ENCODE measurements at places on chromosomes 1 and 21. TPM values are rescaled to one million over a fixed set of nuclear protein-coding genes. Genes with fewer than 3 reads are reported as not detected.

The CD164L2 gene
- not detected for polyA plus RNA-seq

The CLK2 gene
- polyA plus RNA-seq = 37.5 TPM

The CLIC4 gene
- 52.0 TPM for polyA plus RNA-seq

The PCNT gene
- polyA plus RNA-seq = 15.5 TPM

The HHIPL2 gene
- 16.6 TPM for polyA plus RNA-seq

The SLAMF8 gene
- polyA plus RNA-seq = not detected

The ETV3L gene
- polyA plus RNA-seq = not detected

The UBXN10 gene
- not detected for polyA plus RNA-seq

The AQP10 gene
- not detected for polyA plus RNA-seq

The TRIM46 gene
- 2.8 TPM for polyA plus RNA-seq

DNA sequence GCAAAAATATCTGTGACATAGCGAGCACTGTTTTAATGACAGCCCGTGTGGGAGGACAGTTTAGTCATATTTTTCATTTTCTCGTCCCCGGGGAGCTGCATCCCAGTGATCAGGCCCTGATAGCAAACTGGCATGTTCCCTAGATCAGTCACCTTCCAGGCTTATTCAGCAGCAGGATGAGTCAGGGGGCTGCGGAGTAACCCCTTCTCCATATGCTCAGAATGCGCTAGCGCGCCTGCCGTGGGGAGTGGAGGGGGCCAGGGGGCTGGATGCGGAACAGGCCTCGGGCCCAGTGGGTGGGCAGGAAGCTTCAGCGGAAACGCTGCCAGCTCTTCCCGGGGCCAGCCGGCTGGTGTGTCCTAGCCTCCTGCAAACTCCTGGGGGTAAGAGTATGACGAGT lies 94.0 kb downstream of the KCND3 start:
- no peak for DNase-seq

DNA sequence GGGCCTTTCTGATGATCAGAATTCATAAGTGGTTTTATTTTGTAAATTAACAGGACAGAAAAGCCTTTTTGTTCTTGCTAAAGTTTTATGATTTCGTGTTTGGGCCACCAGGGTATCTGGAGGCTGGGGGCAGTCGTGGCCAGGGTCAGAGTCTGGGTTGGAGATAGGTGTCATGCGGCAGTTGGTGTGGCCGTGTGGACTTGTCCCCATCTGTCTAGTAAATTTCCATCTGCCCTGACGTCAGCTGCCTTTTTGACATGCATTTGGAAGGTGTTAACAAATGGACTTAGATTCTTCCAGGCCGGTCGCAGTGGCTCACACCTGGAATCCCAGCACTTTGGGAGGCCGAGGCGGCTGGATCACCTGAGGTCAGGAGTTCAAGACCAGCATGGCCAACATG lies 56.8 kb downstream of the SKI start:
- DNase-seq = no peak

DNA sequence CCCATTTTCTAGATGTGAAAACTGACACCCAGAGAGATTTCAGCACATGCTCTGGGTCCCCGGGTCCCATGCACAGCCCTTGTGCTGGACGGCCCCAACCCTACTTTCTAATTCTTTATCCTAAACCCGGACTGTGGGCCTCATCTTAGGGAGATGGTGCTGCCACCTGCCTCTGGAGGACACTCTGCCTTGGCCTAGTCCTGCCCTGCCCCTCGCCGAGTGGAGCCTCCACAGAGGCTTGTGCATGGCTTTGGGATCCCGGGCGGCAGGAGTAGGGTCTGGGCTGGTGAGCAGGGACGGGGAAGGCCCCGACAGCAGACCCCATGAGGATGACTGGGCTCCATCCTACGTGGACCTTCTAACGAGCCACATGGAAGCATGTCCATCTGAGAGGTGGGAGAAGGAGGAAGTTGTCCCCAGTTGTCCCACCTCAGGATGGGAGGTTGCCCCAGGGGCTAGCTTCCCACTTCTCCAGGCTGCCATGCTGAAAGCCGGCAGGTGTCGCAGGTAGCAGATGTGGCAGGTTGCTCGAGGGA lies 12.4 kb downstream of the MX2 start:
- no peak for DNase-seq

- DNase-seq = no peak
These were observed 6.6 kb downstream of the UBIAD1 start for GRCh38 chr1:11279630-11280029.

GRCh38 chr1:186905561-186905960 lies 76.8 kb downstream of the PLA2G4A start:
- no peak for DNase-seq

DNA sequence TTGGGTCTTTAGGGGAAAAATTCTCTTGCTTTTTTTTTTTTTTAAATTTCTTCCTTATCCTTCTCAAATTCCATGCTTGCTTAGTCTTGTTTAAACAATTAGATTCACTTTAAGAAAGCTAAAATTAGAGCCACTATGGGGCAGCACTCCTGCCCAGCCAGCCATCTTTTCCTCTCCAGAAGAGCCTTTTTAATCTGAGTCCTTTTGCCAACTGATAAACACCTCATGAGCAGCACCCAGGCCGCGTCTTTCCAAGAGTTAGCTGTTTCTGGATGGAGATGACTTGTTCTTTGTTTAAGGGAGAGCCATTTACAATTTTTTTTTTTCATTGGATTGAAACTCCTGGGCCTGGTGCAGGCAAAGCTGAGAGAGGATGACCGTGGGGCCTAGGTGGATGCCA lies 53.3 kb upstream of the TSPAN2 start:
- DNase-seq = no peak

GRCh38 chr1:195664628-195665027 lies 943.6 kb downstream of the KCNT2 start:
- peak; percentile 7 for DNase-seq

DNA sequence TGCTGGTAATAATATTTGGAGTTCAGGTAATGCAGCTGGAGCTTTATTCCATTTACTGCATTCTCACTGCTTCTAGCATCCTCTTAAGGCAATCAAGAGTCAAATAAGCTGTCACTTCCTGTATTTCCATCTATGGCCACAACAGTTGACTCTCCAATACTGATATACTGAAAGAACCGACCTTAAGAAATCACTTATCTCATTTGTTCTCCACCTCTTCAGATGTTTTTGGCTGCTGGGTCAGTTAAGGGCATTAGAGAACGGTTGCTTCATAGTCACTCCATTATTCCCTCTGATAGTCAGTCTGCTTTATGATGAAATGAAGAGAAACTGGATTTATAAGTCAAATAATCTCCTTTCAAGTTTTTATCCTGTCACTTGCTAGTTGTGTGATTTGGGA lies 14.2 kb upstream of the RGS4 start:
- DNase-seq = no peak

GRCh38 chr1:154726896-154727753 lies 119.1 kb upstream of the ADAR start:
- no peak for DNase-seq

- no peak for DNase-seq
These were observed 199.5 kb downstream of the GPATCH2 start for GRCh38 chr1:217431395-217431794.

GRCh38 chr1:75727571-75727970 lies 3.1 kb downstream of the ACADM start:
- DNase-seq = no peak

DNA sequence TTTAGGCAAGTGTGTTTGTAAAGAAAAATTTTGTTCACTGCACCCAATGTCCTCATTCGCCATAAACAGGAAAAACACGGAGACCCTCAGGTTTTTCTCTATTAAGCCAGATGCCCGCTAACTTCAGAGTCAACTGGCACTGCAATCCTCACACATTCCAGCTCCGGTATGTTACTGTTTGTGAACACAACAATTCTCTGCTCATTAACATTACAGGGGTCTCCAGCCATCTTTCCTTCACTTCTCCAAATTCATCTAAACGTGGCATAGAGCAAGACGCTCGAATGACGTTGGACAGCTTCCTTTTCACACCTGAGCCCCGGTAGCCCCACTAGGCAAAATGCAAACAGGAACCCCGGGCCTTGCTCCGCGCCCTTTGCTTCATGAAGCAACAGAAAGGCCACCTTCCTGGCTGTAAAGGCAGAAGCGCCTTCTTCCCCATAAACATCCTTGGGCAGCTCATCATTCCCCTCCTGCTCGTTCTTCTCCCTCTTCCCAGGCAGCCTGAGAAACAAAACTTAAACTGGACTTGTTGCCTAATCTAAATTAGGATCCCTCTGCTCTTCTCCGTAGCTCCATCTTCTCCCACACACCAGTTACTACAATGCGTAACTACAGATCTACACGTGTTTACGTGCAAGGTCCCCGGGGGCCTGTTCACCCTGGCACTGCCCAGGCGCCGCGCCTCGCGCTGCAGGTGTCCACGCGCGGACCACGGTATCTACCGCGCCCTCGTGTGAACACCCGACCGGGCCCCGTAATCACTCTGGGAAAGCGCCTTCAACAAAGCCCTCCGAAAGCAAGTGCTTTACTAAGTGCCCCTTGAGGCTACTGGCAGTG lies 1.2 kb downstream of the LBR start:
- peak; percentile 30 for DNase-seq

DNA sequence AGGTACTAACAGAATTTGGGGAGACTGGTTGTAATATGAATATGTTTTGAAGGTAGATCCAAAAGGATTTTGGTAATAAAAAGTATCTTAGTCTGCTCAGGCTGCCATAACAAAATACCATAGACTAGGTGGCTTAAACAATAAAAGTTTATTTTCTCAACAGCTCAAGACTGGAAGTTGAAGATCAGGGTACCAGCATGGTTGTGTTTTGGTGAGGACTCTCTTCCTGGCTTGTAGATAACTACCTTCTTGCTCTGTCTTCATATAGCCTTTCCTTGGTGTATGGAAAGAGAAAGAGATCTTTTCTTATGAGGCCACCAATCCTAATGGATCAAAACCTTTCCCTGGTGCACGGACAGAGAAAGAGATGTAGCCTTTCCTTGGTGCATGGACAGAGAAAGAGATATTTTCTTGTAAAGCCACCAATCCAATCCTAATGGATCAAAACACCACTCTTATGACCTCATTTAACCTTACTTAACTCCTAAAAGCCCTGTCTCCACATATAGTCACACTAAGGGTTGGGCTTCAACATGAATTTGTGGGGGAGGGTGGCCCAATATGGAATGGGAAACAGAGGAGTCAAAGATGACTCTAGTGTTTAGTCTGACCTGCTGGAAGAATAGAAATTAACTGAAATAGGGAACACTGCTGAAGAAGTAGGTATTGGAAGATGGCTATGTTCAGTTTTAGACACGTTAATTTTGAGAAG lies 5.4 kb upstream of the TSNAX start:
- no peak for DNase-seq

- DNase-seq = no peak
These were observed 25.8 kb upstream of the GBP5 start for GRCh38 chr1:89298461-89298860.

DNA sequence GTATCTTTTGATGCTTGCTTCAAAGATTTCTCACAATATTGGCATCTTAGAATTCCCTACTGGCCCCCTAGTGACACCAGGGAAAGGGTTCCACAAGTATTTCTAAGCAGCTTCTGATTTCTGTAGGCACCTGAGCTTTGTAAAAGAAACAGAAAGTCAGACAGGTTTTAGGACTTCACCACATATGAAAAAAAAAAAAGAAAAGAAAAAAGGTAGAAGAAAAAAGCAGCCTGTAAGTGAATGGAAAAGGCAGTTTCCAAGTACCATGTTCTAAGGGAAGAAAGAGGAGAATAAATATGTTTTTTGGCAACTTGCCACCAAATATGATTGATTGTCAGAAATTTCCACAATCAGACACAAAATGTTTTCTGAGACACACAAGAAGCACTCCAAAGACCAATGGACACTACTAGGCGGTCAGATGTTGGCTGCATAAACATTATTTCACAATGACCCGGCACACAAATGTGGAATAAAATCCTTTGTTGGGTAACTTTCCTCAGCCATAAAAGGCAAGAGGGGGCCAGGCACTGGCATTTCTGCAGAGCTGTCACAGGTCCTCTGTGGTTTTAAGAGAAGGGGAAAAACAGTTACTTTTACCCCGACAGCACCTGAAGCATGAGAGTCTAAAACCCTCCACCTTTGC lies 12.7 kb upstream of the CPLANE2 start:
- no peak for DNase-seq

GRCh38 chr1:228180959-228181644 lies 15.5 kb downstream of the IBA57 start:
- no peak for DNase-seq

GRCh38 chr1:228664399-228664914 lies 70.8 kb upstream of the RHOU start:
- peak; percentile 84 for DNase-seq

DNA sequence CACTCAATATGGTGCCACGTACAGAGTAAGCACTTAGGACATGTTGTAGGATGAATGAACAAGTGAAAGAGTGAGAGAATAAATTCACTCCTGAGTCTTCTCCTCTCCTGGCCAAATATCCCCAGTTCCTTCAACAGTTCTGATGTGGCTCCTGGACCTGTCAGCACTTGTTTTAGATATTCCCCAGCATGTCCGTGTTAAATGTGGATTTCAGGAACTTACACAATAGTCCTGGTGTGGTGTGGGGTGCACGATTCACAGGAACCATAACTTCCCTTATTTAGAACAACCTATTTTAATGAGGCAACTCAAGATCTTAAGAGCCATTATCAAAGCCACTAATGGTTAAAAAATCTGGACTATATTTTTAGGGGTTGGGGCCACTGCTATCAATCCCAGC lies 39.0 kb upstream of the MYSM1 start:
- no peak for DNase-seq

- DNase-seq = no peak
These were observed 135.0 kb downstream of the PTPN14 start for GRCh38 chr1:214416417-214416816.

GRCh38 chr1:193016788-193017187 lies 42.4 kb downstream of the UCHL5 start:
- no peak for DNase-seq

GRCh38 chr1:24901791-24902470 lies 28.1 kb downstream of the RUNX3 start:
- DNase-seq = no peak

GRCh38 chr1:178341261-178341956 lies 155.4 kb downstream of the CLEC20A start:
- peak; percentile 48 for DNase-seq

DNA sequence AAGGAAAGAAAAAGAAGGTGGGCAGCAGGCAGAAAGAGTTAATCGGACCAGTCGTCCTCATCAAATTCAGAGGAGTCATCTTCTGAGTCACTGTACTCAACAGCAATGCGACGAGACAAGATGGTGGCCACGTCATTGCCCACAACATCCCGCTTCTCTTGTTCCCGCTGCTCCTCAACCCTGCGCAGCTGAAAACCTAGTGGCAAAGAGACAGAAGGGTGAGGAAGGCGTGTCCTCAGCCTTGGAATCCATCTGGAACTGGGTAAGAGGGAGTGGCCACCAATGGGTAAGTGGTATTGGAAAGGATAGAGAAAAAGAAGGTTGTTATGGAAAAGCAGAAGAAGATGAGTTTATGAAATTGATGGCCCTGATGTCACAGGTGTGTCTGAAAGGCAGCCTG lies 15.7 kb downstream of the GPR3 start:
- no peak for DNase-seq

DNA sequence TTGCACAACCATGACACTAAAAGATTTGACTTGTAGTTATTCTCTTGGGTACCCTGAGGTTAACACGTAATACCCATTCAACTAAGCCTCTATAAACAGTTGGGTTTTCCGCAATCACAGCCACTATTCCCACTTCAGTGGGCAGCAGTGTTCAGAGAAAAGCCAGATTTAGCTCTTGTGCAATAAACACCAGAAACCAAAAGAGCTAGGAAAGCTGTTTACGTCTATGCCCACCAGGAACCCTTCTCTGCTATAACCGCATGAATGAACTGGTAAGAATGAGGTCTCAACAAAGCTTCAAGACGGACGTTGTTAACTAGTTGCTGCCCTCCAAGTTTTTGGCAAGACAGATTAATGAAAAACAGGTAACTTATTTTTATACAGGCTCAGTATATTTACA lies 101.3 kb downstream of the SLC45A1 start:
- no peak for DNase-seq

Data from A549 (cell line).